ENCODE measurements at places on chromosomes 16 and 17.
A peak's percentile ranks its signal among the peaks of the same experiment; 100 is the strongest.

GRCh38 chr17:78613416-78613815 is 36.2 kb upstream of the DNAH17 start:
- DNase-seq: no peak

GRCh38 chr16:10103118-10103517 is 79.1 kb downstream of the GRIN2A start:
- no peak for DNase-seq

GRCh38 chr17:15414532-15415306 is 52.7 kb downstream of the CDRT4 start:
- no peak for DNase-seq

GRCh38 chr16:68081861-68082628 is 3.1 kb upstream of the NFATC3 start:
- no peak for DNase-seq

GRCh38 chr16:57749101-57749692 is 13.6 kb downstream of the KATNB1 start:
- no peak for DNase-seq

- no peak for DNase-seq
Measured at GRCh38 chr17:1705004-1705403, 5.2 kb downstream of the TLCD2 start.

GRCh38 chr16:88596483-88596882 is 26.3 kb downstream of the ZC3H18 start:
- DNase-seq: no peak

- no peak for DNase-seq
Measured at GRCh38 chr16:24135624-24136565, 120.2 kb upstream of the CACNG3 start.

- peak; percentile 22 for DNase-seq
Measured at GRCh38 chr17:56913353-56913866, 439 bp downstream of the TRIM25 start.

DNA sequence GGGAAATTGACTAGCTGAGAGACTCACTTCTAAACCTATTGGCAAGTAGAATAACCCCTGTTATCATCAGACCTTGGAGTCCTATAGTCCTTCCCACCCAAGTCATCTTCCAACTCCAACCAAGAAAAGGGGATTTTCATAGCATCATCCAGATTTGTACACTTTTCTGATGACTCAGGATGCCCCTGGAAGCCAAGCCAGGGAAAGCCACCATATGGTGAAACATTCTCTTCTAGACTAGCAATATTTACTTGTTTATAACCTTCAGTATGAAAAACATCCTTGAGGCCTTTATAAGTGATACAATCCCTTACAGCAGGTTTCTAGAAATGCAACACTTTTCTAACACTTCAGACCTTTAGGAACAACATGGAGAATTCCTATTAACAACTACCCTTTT is 618.8 kb upstream of the CDH11 start:
- no peak for DNase-seq

GRCh38 chr16:75244844-75245758 is 6.3 kb downstream of the BCAR1 start:
- DNase-seq: no peak

- DNase-seq: no peak
Measured at GRCh38 chr16:67146523-67147357, 4.1 kb downstream of the B3GNT9 start.

DNA sequence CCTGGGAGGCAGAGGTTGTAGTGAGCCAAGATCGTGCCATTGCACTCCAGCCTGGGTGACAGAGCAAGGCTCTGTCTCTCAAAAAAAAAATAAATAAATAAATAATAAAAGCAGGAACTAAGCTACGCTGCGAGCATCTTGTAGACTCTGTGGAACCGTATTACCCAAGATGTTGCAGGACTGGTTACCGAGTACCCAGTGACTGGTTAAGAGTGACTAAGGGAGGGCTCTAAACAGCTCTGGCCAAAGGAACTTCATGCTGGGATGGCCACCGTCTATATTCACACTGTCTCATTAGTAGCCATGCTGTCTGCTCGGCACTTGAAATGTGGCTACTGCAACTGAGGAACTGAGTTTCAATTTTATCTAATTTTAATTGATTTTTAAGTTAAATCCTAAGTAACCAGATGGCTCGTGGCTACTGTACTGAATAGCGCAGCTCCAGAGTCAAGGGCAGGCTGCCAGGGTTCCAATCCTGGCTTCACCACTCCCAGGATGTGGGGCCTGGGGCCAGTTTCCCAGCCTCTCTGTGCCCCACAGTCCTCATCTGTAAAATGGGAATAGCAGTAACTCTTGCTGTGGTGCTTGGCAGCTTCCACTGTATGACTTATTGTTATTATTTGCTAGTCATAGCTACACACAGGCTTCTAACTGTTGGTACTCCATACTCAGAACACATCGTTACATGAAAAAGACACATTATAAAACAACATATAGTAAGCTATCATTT is 3.0 kb downstream of the NTAN1 start:
- no peak for DNase-seq

GRCh38 chr17:47792457-47792856 is 29.1 kb downstream of the OSBPL7 start:
- no peak for DNase-seq

GRCh38 chr17:19596869-19597268 is 51.7 kb upstream of the ALDH3A2 start:
- no peak for DNase-seq

DNA sequence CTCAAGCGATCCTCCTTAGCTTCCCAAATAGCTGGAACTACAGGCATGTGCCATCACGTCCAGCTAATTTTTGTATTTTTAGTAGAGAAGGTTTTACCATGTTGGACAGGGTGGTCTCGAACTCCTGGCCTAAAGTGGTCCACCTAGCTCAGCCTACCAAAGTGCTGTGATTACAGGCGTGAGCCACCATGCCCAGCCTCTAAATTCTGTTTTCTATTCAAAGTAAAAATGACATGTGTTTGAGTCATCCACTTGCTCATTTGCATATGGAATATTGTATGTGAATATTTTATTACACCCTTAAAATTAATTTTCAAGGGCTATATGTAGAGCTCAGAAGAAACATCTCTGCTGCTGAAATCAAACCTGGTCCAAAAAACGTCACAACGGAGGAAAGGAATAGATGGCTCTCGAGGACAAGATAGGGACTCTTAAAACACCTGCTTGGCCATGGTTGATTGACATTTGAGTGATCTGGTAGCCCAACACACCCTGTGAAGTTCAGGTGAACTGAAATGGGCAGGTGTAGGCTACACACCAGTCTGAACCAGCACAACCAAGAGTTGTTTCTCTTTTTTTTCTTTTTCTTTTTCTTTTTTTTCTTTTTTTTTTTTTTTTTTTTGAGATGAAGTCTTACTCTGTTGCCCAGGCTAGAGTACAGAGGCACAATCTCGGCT is 51.1 kb downstream of the SF3B3 start:
- no peak for DNase-seq

DNA sequence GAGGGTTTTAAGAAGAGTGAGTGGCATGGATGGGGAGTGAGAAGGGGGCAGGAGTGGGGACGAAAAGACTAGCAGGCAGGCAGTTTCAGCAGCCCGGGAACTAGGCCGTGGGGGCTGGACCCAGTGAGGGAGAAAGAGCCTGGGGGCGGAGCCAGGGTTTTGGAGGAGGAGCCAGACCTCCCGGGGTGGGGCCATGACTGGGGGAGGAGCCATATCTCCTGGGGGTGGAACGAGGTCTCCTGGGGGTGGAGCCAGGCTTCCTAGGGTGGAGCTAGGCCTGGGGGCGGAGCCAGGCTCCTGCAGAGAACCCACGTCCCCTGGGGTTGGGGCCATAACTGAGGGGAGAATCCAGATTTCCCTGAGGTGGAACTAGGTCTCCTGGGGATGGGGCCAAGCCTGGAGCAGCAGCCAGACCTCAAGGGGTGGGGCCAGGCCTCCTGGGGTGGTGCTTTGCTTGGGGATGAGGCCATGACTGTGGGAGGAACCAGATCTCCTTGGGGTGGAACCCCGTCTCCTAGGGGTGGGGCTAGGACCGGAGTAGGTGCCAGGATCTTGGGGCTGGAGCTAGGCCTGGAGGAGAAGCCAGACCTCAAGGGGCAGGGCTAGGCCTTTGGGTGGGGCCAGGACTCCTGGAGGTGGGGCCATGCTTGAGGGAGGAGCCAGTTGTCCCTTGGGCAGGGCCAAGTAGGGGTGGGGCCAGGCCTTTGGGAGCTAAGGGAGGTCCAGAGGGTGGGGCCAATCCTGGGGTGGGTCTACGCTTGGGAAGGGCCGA is 41.7 kb upstream of the JPH3 start:
- DNase-seq: no peak

DNA sequence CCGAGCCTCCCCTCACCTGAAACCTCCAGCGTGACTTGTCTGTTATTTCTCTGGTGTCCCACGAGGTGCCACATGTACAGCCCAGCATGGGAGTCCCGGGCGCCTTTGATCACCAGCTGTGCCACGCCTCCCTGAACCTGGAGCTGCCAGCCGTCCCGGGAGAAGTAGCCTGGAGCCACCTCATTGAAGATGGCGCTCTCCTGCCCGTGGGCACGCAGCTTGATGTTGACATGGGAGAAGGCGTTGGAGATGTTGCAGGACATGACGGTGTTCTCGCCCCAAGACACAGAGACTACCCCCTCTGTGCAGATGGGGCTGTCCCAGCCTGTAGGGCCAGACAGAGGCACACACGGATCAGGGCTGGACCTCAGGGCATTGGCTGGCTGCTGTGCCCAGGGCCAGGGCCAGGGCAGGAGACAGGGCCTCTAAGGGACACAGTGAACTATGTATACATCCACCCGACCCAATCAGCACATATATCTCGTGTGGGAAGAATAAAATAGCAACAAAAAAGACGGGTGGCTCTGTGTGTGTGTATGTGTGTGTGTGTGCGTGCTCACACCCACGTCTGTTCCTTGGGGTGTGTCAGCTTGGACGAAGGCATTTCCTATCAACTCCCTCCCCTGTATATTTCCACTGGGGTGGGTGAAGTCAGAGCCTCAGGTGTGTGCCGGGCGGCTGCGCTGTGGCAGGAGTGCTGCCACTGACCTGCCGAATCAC is 7.3 kb upstream of the CD7 start:
- DNase-seq: no peak

GRCh38 chr16:78479723-78480122 is 380.3 kb downstream of the WWOX start:
- no peak for DNase-seq

DNA sequence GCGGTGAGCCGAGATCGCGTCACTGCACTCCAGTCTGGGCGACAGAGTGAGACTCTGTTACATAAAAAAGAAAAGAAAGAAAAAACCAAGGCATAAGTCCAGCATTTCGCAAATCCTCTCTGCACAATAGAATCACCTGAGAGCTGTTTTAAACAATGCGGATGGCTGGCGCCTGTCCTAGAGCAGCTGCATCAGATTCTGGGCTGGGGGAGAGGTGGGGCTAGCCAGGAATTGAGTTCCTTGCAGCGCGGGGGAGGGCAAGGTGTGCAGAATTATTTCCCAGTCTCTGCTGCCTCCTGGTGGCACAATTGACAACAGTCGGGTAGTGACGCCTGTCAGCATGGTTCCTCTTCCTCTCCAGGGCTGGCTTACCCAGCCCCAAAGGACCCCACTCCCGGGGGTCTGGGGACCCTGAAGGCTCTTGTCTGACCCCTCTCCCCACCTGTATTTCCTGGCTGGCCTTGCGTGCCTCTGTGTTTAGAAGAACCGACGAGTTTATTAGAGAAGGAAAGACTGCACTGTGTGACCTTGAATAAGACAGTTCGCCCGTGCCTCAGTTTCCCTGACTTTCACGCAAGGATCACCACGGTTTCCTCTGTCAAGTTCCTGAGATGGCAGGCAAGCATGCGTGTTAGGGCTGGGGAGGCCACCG is 41.1 kb upstream of the PLCG2 start:
- peak; percentile 73 for DNase-seq

GRCh38 chr17:32429598-32429997 is 14.7 kb upstream of the PSMD11 start:
- DNase-seq: no peak
